ENCODE measurements at places on chromosomes 2 and 18.

GRCh38 chr2:136394136-136395060 lies 276.4 kb upstream of the CXCR4 start:
- DNase-seq = no peak
- H3K4me3 ChIP-seq = no peak overlapping the region
- no peaks in the 10 kb centered on the region for H3K4me1 ChIP-seq
- no peaks in the 10 kb centered on the region for H3K36me3 ChIP-seq

DNA sequence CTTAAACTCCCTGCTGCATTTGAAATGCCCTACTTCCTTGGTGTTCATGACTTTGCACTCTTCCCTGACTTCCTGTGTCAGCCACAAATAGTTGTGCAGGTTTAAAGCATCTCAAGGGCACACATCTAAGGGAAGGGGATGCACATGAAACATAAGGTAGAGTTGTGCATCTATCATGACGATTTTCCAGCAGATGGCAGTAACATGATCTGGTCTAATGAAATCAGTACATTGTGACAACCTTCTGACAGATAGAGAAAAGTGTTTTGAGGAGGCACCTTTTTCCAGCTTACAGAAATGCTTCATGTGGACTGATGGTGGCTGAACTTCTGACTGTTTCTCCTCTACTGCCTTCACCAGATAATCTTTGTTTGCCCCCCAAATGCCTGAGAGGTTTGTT lies 238.9 kb downstream of the XIRP2 start:
- H3K4me3 ChIP-seq = no peak overlapping the region
- H3K27me3 ChIP-seq = no peaks in the 10 kb centered on the region
- no peaks in the 10 kb centered on the region for H3K4me1 ChIP-seq

- H3K27me3 ChIP-seq = no peaks in the 10 kb centered on the region
- DNase-seq = no peak
- no peaks in the 10 kb centered on the region for H3K36me3 ChIP-seq
- no peak overlapping the region for H3K27ac ChIP-seq
- no peak overlapping the region for H3K4me3 ChIP-seq
These were observed 31.4 kb upstream of the DUSP2 start for GRCh38 chr2:96176661-96177060.

DNA sequence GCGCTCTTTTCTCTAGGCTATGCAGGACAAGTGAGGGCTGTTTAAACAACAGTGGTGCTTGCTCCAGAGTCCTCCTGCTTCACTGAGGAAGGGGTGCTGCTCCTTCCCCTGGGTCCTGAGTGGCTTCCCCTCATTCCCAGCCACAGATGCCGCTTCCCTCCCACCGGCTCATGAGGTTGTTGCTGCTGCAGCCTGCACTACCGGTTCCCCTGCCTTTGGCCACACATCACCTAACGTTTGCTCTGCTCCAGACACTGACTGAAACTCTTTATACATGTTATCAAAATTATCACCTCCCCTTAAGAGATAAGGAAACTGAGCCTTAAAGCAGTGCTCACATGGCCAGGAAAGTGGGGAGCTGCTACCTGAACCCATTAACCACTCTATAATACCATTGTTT lies 130.8 kb upstream of the LGALSL start:
- DNase-seq = no peak
- no peaks in the 10 kb centered on the region for H3K36me3 ChIP-seq
- H3K27ac ChIP-seq = no peak overlapping the region
- H3K4me1 ChIP-seq = no peaks in the 10 kb centered on the region

DNA sequence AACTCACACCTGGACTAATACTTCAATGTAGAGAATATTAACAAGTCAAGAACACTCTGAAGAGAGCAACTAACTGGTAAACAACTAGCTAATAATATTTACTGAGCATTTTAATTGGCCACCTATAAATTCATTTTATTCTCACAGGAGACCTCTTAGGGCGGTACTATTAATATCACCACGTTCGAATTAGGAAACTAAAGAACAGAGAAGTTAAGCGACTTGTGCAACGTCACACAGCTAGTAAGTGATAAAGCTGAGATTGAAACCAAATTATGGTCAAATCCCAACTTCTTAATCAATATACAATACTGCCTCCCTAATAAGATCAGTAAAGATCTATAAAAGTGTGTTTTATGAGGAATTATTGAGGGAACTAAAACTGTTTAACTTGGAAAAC lies 1034.3 kb upstream of the POU3F3 start:
- H3K4me1 ChIP-seq = no peaks in the 10 kb centered on the region
- H3K27ac ChIP-seq = no peak overlapping the region
- no peaks in the 10 kb centered on the region for H3K36me3 ChIP-seq
- no peak for DNase-seq

GRCh38 chr2:7119132-7119835 lies 202.1 kb downstream of the RNF144A start:
- no peaks in the 10 kb centered on the region for H3K27me3 ChIP-seq
- no peaks in the 10 kb centered on the region for H3K36me3 ChIP-seq
- no peaks in the 10 kb centered on the region for H3K4me1 ChIP-seq
- no peak overlapping the region for H3K27ac ChIP-seq
- DNase-seq = peak; percentile 50
- no peak overlapping the region for H3K4me3 ChIP-seq

- no peaks in the 10 kb centered on the region for H3K27me3 ChIP-seq
- peaks cover 10% of the 10 kb centered on the region for H3K4me1 ChIP-seq
- no peak for DNase-seq
These were observed 172.7 kb downstream of the TWIST2 start for GRCh38 chr2:239020541-239021041.

DNA sequence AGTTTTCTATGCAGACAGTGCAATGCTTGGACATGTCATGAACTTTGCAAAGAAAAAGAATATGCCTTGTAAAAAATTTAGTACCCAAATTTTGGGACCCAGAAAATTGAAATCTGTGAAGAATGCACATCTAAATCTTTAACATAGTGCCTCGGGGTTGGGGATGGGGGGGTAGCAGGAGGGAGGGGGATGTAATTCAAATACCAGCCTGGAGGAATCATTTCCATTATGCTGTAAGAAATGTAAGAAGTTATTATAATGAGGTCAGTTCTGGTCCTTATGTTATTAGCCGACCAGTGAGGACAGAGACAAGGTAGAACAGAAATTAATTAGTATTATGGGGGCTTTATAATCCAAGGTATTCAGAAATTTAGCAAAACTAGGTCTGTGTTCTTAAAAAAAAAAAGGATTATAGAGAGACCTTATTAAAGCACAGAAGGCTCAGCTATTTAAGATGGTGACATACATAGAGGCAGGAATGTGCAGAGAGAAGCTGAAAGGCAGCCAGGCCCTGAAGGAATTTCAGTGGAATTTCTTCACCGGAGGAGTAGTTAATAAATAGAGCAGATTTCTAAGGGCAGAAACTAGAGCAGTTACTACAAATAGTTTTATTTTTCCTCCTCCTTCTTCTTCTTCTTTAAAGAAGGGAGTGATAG lies 89.0 kb upstream of the RBMS1 start:
- no peak overlapping the region for H3K4me3 ChIP-seq
- H3K27ac ChIP-seq = peak overlapping the region; percentile 61
- peaks cover 13% of the 10 kb centered on the region for H3K4me1 ChIP-seq
- no peaks in the 10 kb centered on the region for H3K36me3 ChIP-seq
- DNase-seq = peak; percentile 28

- no peaks in the 10 kb centered on the region for H3K36me3 ChIP-seq
- no peaks in the 10 kb centered on the region for H3K27me3 ChIP-seq
- H3K27ac ChIP-seq = no peak overlapping the region
- no peak overlapping the region for H3K4me3 ChIP-seq
- H3K4me1 ChIP-seq = no peaks in the 10 kb centered on the region
These were observed 37.4 kb downstream of the LYPD6B start for GRCh38 chr2:149075853-149076252.

DNA sequence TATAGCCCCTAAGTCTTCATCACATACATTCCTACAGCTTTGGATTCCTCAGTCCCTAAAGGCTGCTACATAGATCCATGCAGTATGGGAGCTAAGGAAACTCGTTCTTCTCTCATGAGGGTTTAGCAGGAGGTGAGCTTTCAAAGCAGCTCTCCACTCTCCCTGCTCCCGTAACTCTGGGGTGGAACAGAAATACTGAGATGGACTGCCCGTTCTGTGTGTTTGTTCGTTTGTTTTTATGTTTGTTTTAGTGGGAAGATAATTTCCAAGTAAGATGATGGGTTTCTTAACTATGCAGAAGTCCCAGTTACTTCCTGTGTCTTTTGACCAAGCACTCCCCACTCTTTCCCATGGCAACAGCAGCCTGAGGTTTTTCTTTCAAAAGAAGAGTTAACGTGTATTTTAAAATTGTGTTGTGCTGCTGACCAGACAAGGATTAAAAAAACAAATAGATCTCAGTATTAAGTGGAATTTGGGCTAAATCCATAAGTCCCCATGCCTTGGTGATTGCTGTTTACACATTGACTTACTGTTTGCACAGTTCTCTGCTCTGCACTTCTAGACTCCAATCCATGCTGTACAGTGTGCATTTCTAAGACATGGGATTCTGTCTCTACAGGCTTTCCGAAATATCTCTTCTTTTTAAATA lies 156.4 kb upstream of the SH3BP4 start:
- H3K36me3 ChIP-seq = no peaks in the 10 kb centered on the region
- DNase-seq = no peak
- no peak overlapping the region for H3K27ac ChIP-seq

DNA sequence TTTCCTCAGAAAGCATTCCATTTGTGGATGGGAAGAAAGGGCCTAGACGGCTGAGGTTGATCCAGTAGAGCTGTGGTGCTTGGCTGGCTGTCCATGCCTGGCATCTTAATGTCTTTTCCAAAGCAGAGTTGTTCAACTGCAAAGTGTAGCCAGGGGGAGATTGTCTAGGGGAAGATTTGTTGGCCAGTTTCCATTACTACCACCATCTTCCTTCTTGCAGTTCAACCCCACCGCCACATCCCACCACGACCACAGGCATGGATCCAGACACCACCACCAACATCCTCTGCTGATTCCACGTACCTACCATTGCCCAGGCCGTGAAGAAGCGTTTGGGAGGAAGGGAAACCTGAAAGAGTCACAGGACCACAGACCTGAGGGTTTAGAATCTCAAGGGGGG lies 50.7 kb upstream of the HAAO start:
- H3K27me3 ChIP-seq = no peaks in the 10 kb centered on the region
- H3K4me3 ChIP-seq = no peak overlapping the region
- peaks cover 14% of the 10 kb centered on the region for H3K4me1 ChIP-seq
- H3K36me3 ChIP-seq = no peaks in the 10 kb centered on the region
- no peak overlapping the region for H3K27ac ChIP-seq
- no peak for DNase-seq
